Left ventricle myocardium superior (tissue), 1 donor: ENCODE measurements at places on chromosomes 3 and 15.

DNA sequence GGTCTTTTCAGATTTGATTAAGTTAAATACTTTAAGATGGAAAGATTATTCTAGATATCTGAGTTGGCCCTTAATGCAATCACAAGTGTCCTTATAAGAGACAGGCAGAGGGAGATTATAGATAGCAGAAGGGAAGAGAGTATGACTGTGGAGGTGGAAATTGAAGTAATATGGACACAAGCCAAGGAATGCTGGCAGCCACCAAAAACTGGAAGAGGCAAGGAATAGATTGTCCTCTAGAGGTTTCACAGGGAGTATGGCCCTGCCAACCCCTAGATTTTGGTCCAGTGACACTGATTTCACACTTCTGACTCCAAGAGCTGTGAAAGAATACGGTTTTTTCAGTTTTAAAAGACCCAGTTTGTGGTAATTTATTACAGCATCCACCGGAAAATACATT, 1498.7 kb upstream of the CADM2 start:
- no peak for DNase-seq

- no peak for DNase-seq
Observed at GRCh38 chr15:89034305-89034704, 54.0 kb upstream of the ABHD2 start.

DNA sequence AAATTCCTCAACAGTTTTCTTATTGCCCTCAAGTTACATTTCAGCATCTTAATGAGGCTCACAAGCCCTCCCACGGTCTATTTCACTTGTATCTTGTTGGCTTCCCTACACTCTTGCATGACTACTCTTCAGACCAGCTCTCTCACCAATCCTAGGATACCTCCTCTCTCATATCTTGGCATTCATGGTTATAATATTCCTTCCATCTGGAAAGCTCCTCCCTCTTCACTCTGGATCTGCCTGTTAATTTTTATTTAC, 8.5 kb upstream of the CCDC80 start:
- no peak for DNase-seq

DNA sequence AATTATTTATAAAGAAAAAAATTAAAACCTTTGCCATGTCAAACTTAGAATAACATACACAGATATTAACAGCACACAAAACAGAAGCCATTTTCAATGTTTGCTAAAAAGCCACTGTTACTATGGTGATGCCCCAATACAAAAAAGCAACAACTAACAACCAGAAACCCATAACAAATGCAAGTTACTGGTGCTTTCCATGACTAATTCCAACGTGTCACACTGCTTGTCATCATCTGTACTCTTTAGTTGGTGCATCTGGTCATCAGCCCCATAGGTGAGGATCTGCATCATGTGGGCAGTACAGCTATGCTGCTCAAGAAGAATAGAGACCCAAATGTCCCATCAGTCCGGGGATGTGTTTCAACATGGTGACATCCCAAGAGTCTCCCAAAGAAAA, 52.8 kb downstream of the ATP8B4 start:
- DNase-seq, result no peak
